Hippocampal formation (tissue), 2 donors: ENCODE measurements at places on chromosomes 2 and 18.

GRCh38 chr2:182043021-182043420 lies 57.4 kb downstream of the PPP1R1C start:
- no peak for DNase-seq

DNA sequence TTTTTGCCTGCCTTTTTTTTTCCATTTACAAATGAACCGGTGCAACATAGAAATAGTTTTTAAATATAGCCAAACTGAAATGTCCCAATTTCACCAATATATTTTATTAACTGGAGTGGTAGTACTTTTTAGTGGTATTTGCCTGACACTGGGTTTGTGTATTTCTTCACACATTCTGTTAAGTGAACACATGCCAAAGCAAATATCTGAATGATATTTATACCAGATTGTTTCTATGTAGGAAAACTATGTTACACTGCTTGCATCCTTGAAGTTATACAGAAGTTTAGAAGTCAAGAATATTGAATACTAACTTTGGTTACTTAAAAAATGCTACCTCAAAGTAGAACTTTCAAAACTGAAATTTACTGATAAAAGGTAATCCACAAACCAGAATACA lies 19.4 kb upstream of the ITPRID2 start:
- DNase-seq, result no peak

- DNase-seq, result no peak
These were observed 23.7 kb upstream of the MSGN1 start for GRCh38 chr2:17792515-17792914.

DNA sequence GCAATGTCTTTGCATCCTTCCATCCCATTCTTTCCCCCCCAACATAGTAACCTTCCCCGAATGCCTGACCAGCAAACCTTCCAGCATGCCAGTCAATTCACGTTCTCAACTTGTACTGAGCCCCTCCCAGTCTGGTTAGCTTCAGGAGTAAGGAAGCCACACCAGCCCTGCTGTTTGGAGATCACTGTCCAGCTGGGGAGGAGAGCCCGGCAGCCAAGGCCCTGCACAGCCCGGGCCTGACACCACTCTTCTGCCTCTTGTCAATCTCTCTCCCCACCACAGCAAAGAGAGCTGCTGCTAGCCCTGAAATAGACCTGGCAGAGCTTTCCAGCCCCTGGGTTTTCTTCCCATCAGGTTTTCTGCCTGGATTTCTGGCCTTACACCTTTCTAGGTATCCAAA lies 185.8 kb upstream of the ID2 start:
- no peak for DNase-seq

DNA sequence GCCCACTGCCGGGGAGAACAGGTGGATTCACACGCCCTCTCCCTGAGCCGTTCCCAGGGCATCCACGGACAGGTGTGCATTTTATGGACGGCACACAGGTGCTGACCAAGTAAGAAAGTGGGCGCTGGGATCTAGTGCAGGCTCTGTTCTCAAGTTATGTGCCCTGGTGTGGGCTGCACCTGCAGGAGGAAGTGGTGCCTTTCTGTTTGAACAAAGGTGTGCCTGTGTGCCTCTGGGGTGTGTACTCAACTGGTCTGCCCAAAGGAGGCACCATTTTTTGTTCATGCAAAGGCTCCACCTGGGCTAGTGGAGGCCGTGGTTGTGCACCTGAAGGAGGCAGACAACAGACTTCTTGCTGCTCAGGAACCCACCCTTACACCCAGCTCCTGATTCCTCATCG lies 88.2 kb upstream of the HK2 start:
- no peak for DNase-seq

- no peak for DNase-seq
These were observed 222.7 kb downstream of the TCF4 start for GRCh38 chr18:55365342-55365741.

DNA sequence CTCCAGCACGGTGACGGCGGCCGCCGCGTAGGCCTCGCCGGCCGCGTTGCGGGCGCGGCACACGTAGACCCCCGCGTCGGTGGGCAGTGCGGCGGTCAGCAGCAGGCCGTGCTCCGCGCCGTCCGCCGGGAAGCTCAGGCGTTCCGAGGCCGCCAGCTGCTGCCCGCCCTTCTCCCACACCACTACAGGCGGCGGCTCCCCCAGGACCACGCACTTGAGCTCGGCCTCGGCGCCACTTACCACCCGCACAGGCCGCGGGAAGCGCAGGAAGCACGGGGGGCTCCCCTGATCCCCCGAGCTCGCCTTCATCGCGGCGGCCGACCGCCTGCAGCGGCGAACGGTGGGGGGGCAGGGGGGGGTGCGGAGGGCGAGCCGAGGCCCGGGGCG lies 422 bp downstream of the OBSL1 start:
- no peak for DNase-seq

- no peak for DNase-seq
These were observed 185.9 kb downstream of the PDE1A start for GRCh38 chr2:182240862-182241371.

DNA sequence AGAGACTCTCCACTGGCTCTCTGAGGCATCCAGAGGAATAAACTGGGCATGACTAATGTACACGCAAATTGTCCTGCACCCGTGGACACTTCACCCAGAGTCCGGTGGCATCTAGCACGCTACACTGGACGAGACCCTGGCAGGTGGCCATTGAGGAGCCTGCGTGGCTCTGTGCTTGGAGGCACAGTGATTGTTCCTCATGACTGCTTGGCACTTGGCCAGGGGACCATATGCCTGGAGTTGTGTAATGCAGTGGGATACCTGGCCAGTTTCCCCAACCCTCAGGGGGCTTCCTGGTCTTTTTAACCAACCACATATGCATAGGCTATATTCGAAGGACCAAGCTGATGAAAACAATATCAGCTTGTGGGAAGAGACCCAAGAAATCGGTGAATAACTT lies 66.6 kb downstream of the MTCL1 start:
- no peak for DNase-seq

DNA sequence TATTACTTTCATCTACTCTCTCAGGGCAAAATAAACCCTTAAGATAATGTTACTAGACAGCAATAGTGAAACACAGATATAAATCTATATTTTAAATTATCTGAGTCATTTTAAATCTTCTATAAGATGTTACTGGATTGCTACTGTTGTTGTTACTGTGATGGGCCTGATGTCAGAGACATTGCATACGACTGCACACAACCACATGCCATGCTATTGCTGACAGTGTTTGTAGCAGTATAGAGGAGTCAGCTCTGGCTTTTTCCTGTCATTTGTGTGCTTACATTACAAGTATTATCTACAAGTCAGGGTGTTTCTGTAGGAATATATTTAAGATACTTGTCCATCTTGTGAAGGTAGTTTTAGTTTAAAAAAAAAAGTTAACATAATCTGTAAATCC lies 63.9 kb downstream of the CCDC148 start:
- DNase-seq, result no peak

- no peak for DNase-seq
These were observed 895.4 kb upstream of the ACVR2A start for GRCh38 chr2:146949400-146949799.

GRCh38 chr2:222903234-222904220 lies 42.7 kb downstream of the ACSL3 start:
- DNase-seq, result no peak

DNA sequence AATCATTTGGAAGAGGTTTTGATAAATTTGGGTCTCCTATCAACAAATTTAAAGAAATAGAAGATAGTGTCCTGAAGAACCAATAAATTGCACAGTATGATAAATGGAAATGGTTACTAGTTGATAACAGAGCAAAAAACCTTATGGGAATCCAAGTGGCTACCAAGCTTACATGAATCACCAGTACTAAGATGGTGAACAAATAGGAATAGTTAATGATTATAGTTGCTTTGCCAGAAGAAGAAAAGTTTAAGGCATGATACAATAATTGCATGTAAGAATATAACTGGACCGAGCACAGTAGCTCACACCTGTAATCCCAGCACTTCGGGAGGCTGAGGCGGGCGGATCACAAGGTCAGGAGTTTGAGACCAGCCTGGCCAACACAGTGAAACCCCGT lies 19.6 kb upstream of the INO80D start:
- no peak for DNase-seq

DNA sequence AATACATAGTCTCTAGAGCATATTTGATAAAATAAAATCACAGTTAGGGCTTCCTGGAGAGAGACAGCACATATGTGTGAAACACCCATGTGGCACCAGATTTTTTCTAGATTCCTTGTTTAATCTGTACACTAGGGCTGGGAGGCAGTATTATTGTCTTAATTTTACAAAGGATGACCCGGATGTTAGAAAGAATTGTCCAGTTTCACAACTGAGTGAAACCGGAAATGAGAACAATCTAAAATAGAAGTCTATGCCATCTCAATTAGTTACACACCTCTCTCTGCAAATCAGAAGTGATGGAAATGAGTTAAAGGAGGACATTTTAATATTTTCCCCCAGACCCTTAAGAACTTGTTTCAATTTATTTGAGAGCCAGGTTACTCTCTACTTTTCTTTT lies 463.7 kb upstream of the DSEL start:
- DNase-seq, result no peak

GRCh38 chr2:8573234-8573941 lies 108.5 kb upstream of the ID2 start:
- DNase-seq, result no peak

GRCh38 chr2:33859176-33859575 lies 260.1 kb upstream of the FAM98A start:
- DNase-seq, result no peak

DNA sequence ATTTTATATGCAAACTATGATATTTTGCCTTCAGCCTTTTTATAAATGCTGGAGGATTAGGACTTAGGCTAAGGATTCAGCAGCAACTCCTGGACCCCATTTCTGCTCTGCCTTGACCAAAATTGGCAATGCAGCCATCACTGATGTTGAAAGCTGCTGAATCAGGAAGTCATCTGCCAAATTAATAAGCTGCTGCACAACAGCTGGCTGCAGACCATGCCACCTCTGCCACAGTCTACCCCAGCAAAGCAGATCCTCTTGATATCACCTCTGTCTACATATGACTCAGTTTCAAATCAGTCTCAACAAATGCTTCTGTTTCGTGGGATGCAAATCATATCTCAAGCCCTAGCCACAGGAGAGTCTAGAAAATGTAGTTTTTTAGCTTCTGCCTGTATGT lies 7.1 kb upstream of the SOS1 start:
- no peak for DNase-seq

DNA sequence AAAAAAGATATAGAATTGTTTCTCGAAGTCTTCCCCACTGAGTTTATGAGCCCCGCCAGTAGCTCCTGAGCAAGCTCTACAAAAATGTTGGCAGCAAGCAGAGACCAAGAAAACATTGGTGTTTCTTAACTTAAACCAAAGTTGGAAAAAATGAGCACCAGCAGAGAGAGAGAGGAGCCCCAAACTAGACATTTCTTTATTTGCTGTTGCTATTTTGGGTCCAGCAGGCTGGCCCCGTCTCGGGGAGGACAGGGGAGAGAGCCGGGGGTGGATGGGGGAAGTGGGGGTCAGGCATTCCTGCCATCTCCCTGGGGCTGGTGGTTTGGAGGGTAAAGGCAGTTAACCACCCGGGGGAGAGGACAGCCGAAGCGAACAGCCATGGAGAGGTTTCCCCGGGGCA lies 113.0 kb downstream of the DYSF start:
- no peak for DNase-seq

GRCh38 chr2:238170386-238171071 lies 11.8 kb downstream of the ERFE start:
- DNase-seq, result no peak
